ENCODE measurements at places on chromosomes 4 and X.

DNA sequence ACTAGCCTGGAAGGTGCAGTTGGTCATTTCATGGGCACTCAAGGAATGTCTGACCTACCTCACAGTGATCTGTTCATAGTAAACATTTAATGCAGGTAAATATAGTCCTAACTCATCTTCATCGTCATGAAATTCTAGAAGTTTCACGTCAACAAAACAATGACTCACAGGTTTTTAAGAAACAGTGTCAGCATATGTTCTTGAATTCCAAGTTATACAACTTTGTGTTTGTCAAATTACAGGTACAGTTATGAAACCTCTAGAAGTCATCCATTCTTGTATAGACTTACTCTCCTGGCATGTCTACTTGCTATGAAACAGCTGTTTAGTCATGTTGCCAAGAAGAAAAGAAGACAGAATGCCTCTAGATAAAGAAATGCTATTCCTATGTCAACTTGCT is 46.6 kb downstream of the AFM start:
- no peak for DNase-seq

DNA sequence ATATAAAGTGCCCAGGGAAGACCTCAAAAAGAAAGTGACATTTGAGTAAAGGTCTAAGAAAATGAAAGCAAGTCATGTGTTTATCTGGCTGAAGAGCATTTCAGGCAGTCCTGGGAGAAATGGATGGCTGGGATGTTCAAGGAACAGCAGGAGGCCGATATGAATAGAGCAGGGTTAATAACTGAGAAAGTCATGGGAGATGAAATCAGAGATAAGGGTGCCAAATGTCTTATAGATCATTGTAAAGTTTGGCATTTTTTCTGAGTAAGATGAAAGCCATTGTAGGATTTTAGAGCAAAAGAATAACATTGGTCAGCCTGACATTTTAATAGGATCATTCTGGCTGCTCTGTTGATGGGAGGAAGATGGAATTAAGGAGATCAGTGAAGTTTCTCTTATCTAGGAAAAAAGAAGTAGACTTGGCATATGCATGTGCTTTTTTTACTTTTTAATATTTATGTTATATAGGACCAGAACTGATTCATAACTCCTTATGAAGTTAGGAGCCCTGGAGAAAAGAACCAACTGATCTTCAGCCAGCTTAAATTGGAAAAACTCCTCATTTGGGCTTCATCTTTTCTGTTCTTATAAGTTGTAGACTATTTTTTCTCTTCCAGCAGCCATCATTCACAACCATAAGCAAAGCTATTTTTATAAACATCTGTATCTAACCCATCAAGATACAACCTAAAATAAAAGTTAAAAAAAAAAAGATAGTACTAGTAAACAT is 18.6 kb downstream of the AIMP1 start:
- no peak for DNase-seq

DNA sequence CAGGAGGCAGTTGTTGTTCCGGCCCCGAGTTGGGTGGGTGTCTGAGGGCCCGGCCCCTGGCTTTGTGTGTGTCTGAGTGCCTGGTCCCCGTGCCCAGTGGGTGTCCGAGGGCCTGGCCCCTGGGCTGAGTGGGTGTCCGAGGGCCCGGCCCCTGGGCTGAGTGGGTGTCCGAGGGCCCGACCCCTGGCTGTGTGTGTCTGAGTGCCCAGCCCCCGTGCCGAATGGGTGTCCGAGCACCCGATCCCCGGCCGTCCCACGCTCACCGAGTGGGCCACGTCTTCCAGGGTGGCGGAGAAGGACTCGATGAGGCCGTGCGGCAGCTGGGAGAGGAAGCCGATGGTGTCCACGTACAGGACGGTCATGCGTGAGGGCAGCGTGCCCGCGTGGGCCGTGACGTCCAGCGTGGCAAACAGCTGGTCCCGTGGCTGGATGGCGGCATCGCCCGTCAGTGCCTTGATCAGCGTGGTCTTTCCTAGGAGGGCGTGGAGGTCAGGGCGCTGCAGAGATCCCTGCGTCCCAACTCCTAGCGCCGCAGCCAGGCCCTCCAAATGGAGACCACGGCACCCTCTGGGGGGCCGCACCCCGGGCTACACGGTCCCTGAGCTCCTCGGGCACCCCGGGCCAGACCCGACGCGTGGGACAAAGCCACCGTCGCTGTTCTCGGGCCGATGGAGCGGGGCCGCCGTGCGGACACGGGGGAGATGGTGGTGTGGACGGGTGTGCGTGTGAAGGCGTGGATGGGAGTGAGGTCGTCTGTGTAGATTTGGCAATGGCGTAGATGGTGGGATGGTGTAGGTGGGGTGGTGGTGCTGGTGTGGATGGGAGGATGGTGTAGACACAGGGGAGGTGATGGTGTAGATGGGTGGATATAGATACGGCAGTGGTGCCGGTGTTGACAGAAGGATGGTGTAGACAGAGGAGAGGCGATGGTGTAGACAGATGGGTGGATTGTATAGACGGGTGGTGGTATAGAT is 7.2 kb downstream of the GTPBP6 start:
- DNase-seq, result no peak

DNA sequence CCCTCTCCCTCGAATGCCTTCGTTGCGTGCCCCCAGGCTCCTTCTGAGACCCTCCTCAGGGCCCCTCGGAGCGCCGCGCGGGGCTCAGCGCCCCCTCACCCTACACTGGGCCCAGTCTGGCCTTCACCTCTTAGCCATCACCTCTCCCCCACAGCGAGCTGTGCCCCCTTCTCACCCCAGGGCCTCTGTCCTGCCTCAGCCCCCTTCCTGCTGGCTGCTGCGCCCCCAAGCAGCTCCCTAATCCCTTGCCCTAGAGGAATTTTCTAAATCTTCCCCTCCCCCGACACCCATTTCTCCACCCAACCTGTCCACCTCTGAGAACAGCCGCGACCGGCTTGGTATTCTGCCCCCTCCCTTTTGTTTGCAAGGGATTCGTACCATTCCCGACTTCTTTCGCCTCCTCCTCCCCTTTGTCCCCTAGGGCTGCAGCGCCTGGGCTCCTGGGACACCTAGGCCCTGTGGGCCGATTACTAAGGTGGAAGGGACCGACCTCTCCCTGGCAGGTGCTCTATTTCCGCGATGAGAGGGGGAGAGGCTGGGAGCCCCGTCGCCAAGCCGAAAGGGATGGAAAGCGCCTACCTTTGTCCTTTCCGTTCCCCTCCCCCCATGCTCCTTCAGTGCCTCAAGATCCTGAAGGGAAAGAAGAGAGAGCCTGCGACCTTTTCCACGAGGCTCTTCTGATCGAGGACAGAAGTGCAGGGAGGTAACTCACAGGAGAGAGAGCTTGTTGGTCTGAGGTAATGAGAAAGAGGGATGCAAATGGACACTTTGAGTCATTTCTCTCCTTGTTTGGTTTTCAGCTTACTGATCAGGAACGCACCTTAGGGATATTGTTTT is 10.9 kb downstream of the DLG3 start:
- no peak for DNase-seq

DNA sequence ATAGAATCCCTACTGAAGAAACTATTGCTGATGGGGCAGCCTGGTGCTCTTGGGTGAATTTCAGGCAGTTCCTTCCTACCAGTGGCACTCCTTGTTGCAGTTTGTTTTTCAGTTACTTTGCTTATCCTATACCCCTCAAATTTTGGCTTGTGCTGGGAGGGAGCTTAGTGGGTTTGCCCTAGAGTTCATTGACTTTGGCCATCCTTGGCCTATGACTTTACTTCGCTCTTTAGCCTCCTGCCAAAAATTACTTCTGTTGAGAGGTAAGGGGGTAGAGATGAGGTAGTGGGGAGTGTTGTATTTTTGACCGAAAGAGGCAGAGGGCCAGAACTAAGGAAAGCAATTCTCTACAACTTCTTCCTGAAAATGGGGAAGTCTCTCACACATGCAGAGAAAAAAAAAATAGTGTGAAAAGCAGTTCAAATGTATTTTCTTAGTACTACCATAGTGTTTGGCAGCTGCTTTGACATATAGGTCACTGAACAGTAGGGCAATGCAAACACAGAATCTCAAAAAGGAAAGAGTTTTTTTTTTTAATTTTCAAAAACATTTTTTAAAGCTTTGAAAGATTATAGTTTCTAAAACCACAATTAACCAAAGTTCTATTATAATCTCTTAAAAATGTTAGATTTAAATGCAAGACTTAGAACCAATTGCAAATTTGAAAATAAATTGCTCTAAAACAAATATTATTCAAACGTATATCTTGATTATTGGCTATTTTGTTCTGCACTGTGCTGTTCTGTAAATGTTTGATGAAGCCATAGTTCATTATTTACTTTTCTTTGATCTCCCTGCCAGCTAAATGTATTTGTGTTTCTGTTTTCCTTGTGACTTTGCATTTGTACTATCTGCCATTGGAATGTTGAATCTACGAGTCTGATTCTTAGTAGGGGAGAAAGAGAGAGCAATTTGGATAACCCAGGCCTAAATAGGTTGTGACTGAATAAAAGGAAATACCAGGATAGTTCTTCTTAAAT is 73.6 kb downstream of the DCK start:
- no peak for DNase-seq

DNA sequence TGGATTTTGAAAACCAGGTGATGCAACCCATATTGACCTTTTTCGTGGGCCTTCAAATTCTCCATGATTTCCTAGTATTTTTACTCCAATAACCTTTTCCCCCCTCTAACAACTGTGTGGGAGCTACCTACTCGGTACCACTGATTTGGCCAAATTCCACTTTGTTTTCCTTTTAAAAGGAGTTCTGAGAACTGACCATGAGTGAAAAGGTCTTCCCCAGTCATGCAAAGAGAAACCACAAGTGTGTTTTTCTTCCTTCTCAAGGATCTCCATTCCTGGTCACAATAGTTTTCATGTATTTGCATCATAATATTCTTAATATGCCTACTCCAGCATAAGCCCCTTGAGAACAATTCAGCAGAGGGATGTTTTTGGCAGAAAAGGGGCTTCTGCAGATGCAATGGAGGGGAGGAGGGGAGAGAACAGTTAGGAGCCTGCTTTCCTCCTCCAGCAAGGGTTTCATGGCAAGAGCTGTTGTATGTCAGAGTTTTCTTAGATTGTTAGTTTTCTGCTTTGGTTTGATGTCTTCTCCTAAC is 195.3 kb upstream of the ANXA3 start:
- DNase-seq, result no peak

DNA sequence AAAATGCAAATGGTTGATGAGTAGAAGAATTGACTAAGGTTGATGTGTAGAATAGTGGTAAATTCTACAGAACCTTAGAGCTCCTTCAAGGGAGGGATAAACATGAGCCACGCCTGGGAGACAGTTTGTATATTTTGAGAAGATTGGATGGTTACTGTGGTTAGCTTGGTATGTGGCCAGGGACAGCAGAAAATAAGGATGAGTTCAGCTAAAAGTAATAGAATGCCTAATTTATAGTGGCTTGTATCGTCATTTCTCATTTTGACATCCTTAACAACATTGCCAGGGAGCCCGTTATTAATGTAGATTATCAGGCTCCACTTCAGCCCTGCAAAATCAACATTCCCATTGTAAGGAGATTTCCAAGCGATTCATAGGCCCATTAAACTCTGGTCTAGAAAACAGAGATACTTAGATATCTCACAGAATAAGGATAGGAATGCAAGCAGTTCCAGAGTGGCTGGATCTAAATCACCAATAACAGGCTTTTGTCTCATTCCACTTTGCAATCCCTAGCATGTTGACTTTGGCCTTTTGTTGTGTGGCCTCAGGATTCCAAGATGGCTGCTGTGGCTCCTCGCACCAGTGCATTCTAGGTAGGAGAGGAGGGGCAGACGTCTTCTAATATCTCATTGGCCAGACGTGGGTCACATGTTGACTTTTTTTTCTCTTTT is 6.4 kb upstream of the PTTG2 start:
- no peak for DNase-seq

- no peak for DNase-seq
Observed at GRCh38 chrX:112628288-112628687, 51.5 kb downstream of the LHFPL1 start.

DNA sequence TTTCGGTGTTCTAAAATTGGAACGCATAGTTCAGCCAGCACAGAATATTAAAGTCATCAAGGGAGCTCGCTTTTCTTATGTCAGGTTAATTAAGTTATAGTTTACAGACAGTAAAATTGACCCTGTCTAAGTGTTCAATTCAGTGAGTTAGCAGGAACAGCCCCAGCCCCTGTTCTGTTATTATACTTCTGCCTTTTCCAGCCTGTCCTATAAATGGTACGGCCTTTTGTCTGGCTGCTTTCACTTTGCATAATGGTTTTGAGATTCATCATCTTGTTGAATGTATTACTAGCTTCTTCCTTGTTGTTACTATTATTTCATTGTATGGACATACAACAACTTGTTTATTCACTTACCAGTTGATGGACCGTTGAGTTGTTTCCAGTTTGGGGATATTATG is 9.5 kb downstream of the CXCL13 start:
- no peak for DNase-seq

DNA sequence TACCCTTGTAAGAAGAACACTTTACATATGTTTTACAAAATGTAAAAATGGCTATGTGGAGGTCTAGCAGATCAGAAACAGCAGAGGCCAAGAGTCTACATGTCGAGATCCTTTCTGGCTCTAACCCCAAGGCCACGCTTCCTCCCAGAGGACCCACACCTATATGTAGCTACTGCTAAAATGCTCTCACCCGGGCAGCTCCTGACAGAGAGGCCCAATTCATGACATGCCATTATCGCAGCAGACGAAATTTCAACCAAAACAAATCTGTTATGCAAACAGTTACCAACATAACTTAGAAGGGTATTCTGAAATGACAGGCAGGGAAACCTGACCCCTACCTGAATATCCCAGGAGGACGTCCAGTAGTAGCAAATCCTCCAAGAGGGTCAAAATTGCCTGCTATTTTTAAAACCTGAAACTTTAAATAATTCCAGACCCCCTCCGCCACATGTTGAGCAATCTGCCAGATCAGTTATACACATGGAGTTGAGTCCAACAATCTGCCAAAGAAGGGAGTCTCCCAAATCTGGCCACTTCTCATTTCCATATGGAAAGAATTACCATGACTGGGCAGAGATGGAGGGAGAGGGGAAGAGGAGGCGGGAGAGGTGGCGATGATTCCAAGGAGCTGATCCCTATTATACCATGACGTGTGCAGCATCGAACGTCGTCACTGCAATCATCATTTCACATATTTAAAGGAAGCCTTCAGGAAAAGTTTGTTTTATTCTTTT is 192.9 kb upstream of the TBL1X start:
- DNase-seq, result no peak

DNA sequence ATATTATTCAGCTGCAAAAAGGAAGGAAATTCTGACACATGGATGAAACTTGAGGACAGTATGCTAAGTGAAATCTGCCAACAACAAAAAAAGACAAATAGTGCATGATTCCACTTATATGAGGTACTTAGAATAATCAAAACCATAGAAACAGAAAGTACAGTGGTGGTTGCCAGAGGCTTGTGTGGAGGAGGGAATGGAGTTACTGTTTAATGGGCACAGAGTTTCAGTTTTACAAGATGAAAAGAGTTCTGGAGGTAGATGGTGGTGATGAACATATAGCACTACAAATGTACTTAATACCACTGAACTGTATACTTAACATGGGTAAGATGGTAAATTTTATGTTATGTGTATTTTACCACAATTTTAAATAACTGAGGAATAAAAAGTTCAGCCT is 212.0 kb upstream of the KLF3 start:
- no peak for DNase-seq

DNA sequence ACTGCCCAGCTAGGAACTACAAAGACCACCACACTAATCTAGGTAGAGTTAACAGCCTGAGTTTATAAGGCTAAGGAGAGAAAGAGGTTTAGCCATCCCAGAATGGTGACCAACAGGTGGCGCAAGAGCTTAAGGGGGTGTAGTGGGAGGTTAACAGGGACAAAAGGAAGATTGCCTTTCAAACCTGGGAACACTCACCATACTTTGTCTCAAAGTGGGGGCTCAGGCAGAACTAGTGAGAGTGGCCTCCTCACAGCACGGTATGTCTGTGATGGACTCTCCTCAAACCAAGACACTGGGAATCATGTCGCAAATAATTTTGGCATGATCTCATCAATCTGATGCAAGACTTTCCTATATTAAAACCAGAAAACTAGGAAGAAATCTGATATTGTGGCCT is 23.4 kb downstream of the CCNI start:
- peak; percentile 67 for DNase-seq
